NCI-H1092 (cell line): ENCODE measurements at places on chromosomes 16 and 17.
A peak's percentile ranks its signal among the peaks of the same experiment; 100 is the strongest.

GRCh38 chr17:10821054-10821453 is 16.8 kb downstream of the PIRT start:
- DNase-seq = no peak

DNA sequence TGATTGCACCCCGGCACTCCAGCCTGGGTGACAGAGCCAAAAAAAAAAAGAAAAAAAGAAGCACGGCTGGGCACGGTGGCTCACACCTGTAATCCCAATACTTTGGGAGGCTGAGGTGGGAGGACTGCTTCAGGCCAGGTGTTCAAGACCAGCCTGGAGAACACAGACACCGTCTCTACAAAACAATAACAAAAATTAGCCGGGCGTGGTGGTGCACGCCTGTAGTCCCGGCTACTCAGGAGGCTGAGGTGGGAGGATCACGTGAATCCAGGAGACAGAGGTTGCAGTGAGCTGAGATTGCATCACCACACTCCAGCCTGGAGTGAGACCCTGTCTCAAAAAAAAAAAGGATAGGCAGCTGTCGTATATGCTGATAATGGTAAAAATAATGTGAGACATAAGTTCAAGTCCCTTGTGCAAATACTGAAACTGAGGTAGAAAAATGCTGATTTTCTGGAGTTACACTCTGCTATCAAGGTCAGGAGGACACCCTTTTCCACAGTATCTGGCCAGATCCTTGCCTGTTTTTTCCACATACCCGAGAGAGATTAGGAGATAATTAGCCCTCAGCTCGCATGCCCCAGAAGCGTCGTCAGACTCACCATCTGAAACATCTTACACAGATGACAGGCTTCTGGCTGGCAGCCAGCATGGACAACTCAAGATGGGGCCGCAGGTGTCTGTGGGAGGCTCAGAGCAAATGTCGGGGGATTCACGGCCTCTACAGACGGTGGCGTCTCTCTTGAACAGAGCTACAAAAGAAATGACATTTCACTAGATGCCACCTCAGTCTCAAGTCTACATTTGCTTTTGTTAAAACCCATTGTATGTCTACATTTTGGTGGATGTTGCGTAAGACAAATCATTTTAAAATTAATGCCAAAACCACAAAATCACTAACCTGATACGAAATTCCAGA is 36.8 kb downstream of the WDR45B start:
- DNase-seq = no peak

GRCh38 chr17:32285306-32285705 is 19.7 kb downstream of the RHBDL3 start:
- DNase-seq = no peak

DNA sequence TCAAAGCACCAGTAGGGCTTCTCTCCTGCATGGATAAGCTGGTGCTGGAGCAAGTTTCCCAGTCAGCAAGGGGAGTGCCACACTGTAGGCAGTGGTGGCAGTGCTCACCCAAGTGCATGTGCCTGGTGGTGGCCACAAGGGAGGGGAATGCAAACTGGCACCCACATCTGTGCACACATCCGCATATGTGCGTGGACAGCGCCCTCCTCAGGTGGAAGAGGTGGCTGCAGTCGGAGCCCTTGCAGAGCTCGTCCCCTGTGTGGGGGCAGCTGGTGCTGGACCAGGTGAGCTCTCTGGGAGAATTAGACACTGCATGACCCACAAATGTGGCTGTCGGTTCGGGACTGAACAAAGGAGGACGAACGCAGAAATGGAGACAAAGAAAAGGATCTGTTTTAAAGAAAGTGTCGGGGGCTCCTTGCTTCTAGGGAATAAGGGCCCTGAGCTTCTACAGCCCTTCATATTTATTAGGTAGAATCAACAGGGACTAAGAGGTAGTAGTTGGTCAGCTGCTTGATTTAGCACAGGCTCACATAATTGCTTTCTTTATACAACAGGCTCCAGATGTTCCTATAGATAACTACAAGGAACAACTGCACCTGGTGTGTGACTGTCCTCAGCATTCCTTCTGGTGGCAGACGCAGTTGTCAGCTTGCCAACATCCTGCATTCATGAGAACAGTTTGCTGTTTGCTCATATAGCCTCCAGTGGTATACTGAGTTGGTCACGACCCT is 5.3 kb upstream of the ZNF689 start:
- peak; percentile 40 for DNase-seq

DNA sequence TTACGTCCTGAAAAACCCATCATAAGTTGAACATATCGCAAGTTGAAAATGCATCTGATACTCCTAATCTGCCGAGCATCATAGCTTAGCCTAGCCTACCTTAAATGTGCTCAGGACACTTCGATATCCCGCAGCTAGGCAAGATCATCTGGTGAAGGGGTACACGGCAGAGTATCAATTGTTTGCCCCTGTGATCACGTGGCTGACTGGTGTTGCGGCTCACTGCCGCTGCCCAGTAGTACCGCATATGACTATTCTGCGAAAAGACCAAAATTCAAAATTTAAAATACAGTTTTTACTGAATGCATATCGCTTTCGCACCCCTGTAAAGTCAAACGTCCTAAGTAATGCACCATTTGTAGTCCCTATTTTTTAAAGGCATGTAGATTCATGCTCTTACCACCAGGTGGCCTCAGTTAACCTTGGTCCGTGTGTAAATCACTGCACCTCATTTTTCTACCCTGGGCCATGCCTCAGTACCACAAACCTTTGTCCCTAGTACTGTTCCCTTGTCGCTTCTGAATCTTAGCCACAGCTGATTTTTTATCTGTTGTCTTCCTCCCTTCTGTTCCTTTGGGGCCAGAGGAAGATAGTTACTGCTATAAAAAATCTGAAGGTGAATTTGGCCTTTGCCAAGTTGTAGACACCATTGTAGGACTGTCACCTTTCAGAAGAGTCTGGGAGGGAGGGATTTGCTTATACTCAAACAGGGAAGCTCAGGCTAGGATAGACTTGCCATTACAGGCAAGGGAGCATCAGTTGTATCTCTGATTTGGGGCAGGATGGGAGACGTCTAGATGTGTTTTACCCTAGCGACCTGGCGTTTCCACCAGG is 34.4 kb downstream of the WWP2 start:
- peak; percentile 57 for DNase-seq

DNA sequence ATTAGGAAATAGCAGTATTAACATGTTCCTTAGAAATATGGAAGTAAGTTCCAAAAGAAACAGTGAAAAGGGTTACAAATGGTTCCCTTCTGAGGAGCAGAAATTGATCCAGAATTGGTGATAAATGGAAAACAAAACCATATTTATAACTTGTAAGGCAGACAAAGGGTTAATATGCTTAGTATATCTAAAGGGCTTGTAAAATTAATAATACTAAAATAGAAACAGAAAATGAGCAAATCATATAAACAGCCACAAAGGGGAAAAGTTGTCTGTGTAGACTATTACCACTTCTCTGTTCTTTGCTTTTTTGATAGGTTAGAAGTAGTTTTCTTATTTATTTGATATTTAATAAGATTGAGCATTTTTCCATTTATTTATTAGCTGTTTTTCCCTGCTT is 64.4 kb downstream of the NFATC3 start:
- no peak for DNase-seq

GRCh38 chr16:29729116-29729521 is 16.7 kb downstream of the C16orf54 start:
- DNase-seq = peak; percentile 16

GRCh38 chr17:73643001-73643851 is 1.0 kb downstream of the SDK2 start:
- DNase-seq = peak; percentile 59

DNA sequence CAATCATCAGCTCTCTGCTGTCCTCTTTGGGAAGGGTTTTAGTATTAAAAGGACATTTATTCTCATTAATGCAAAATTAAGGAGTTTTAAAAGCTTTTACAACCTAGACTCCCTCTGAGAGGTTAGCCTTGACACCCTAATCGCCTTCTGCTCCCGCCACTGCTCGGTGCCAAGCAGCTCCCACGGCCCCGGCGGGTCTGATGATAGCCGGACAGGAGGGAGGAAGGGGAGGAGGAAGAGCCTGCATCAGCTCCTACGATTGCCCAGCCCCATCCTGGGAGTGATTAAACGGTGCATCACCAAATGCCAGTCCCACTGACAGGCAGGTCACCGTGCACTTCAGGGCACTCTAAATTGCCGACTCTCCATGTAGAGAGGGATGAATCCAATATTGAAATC is 8.3 kb downstream of the SHPK start:
- no peak for DNase-seq

DNA sequence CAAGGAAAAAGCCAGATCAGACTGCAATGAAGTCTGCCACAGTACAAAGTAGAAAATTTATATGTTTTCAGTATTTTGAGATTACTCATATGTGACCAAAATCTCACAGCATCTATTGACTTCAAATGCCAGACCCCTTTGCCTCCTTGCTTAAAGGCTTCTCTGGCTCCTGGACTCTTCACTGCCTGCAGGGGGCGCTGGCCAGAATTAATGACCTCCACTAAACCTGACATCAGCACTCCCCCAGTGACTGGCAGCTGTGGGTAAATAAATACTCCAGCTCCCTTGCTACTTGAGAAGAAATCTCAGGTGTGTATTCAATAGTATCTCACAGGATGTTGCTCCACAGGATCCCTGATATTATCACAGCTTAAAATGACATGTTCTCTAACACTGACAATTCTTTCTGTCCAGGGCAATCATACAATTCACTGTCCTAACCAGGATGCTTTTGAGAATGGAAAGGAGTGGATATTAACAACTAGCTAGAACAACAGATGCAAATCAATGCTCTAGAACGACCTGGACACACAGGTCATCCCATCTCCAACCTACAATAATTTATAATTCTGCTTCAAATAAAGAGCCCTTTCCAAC is 4.0 kb downstream of the BECN1 start:
- DNase-seq = no peak

GRCh38 chr17:40323391-40324381 is 14.7 kb downstream of the RARA start:
- DNase-seq = no peak

DNA sequence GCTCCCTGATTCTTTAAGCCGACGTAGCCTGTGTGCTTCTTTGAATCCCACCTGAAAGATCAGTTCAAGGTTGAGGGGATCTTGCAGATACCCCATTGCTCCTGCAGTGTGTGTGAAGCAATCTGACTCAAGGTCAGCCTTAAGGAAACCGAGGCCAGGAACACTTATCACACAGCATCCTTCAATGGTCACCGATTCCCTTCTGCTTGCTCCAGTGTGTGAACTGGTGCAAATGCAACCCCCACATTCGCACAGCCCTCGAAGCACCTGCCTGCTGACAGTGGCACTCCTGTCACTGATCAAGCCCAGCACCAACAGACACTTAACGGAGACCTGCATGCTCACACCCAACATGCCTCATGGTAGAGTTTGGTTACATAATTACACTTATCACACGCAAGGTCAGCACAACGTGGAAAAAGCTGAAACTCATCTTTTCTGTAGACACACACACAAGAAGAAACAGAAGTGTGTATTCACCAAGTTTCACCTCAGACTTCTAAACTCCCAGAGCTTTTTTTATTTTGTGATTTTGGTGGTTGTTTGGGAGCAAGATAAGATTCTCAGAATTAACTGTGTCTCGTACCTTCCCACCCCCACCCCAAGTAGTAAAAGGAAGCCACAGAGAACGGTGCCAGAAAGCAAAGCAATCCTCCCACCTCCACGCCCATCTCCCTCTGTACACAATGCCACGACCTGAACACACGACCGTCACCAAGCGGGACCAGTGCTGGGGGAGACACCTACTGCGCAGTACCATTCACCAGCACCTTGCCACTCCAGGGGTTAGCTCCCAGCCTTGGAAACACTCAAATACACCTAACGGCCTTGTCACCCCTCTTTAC is 37.2 kb downstream of the LITAFD start:
- no peak for DNase-seq

DNA sequence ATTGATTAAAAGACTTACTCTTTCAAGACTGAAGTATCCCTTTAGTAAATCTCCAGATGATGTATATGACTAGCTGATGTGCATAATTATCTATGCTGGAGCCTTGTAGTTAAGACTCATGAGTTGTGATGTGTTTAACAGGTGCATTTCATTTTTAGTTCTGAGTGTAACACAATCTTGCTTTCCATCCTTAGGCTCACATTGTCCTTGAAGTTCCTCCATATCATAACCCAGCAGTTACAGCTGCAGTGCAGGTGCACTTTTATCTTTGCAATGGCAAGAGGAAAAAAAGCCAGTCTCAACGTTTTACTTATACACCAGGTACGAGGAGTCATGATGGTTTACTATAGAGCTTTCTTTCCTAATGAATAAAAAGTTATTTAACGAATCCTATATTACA is 52.9 kb downstream of the ESRP2 start:
- no peak for DNase-seq

DNA sequence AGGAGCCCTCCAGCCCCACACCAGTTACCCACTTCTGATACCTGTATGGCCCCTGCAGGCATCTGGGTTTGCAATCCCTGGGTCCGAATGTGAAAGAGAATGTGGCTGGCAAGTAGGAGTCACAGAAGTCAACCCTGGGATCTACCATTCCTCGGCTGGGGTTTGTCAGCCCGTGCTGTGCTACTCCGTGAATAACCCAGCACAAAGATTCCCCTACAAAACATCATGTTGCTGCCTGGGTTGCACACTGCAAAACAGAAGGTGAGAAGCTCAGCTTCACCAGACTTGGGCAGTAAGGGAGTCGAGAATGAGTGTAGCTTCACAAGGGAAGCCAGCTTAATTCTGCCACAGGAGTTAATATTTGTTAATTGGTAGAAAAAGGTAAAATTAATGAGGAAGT is 137.1 kb downstream of the ZFHX3 start:
- DNase-seq = no peak

DNA sequence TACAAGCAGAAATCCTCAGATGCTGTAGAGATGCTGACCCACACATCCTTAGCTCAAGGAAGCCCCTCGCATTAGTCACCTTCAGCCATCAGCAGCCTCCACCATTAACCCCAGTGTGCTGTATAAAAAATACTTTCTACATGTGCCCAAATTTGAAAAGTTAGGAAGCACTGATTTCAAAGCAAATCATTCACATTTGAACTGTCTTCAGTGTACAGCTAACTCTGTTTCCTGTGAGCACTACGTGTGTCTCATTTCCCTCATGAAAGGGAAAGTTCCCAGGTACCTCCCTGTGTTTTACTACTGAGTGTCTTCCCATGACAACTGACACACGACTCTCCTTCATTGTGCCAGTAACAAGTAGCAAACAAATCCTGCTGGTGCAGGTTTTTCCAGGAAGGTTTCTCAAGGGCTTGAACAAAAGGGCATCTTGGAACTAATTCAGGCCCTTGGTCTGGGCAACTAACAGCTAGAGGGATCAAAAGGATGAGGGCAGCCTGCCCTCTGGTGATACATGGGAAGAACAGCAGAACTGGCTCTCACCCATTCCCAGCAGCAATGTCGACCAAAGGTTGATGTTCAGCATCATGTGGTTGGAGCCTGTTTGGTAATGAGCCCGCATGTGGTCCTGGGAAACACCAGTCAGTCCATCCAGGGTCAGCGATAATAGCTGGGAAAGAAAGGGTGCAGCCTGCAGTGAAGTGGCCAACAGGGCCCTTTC is 4.0 kb downstream of the SLC35B1 start:
- DNase-seq = no peak

DNA sequence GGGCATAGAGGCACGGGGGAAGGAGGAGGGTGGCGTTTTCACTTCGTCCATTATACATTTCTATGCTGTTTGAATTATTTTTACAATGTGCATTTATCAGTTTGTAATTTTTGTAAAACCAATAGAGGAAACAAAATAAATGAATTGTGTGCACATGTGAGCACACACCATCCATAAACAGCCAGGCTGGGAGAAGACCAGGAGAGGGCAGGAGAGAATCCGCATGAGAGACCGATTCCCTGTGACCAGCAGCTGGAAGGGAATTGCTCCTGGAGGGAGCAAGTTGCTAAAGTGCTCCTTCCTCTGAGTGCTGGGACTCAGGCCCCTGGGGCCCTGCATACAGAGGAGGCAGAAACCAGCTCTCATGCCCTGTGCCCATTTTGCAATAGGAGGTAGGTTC is 126.0 kb downstream of the ABCC12 start:
- DNase-seq = no peak

- no peak for DNase-seq
Measured at GRCh38 chr17:70171159-70171558, 1.8 kb downstream of the KCNJ2 start.
